A549 treated with GW870086 at 1 μM for 4 hours (cell line): ENCODE measurements at places on chromosomes 6 and 20. TPM values are rescaled to one million over a fixed set of nuclear protein-coding genes. Genes with fewer than 3 reads are reported as not detected.

CEP85L gene
- 1.2 to 2.6 TPM (median 1.5 TPM) in 5 replicates for total RNA-seq

SRMS gene
- total RNA-seq = 0.10 to 0.15 TPM in 2 of 5 replicates, not detected in the others

PPP1R10 gene
- 28.2 to 45.7 TPM (median 30.2 TPM) in 5 replicates for total RNA-seq

PRR18 gene
- 0.07 to 0.15 TPM (median 0.12 TPM) in 5 replicates for total RNA-seq

MCCD1 gene
- not detected in 5 replicates for total RNA-seq

COX4I2 gene
- total RNA-seq = not detected in 5 replicates

PRND gene
- total RNA-seq = not detected in 5 replicates

CALHM5 gene
- 0.02 to 0.10 TPM (median 0.05 TPM) in 5 replicates for total RNA-seq
